ENCODE measurements at places on chromosomes 7 and 10. TPM values are rescaled to one million over a fixed set of nuclear protein-coding genes. Genes with fewer than 3 reads are reported as not detected.

Gene REEP3
- 9.2 TPM for polyA plus RNA-seq

Gene ATRNL1
- 0.13 TPM for polyA plus RNA-seq

Gene VWDE
- polyA plus RNA-seq: 0.05 TPM

Gene PILRA
- 0.56 TPM for polyA plus RNA-seq

DNA sequence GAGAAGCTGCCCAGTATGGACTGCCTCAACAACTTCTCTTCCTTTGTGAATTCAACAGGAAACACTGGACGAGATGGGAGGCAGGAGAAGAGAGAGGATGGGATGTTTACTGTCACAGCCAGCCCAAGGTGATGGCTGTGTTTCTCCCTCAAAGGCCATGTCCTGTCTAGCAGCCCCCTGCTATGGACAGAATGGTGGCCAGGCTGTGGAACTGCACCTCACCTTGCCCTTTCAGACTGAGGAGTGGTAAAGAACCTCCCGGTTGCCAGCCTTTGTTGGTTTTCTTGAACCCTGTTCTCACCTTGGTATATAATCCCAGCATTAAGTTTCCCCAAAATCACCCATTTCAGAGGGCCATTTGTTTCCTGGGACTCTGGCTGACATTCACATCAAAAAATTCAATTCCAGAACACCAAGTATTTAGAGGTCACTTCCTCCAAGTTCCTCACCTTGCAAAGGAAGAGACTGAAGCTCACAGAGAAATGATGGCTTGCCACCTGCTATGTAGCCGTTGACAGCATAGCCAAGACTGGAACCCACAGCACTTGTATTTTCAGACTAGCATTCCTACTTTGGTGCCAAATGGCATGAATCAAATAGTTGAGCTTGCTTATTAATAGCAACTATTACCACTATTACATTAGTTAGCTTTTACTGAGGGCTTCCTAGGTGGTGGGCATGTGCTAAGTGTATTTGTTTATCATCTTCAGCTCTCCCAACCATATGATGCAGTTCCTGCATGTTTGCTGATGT, 224.0 kb upstream of the GRB10 start:
- no peaks in the 10 kb centered on the region for H3K36me3 ChIP-seq
- H3K4me1 ChIP-seq: no peaks in the 10 kb centered on the region
- H3K27ac ChIP-seq: no peak overlapping the region
- peaks cover 10% of the 10 kb centered on the region for H3K27me3 ChIP-seq
- no peak for DNase-seq
- no peak overlapping the region for H3K4me3 ChIP-seq

DNA sequence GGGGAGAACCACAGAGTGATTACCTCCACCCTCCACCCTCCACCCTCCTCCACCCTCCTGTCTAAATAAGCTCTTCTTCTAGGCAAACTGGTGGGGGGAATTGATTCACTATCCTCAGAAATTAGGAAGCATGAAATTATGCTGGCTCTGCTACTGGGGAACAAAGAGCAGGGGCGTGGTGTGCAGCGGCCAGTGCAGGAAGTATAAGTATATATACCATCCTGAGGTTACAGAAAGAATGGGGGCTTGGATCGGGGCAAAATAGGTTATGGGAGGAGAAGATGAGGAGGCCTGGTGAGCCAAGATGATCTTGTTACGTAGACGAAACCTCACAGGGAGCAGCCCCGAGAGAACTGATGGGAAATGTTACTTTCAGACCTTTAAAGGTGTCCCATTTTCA, 49.1 kb downstream of the SYPL1 start:
- no peaks in the 10 kb centered on the region for H3K27me3 ChIP-seq
- no peaks in the 10 kb centered on the region for H3K36me3 ChIP-seq
- H3K4me1 ChIP-seq: peaks cover 7% of the 10 kb centered on the region
- no peak overlapping the region for H3K27ac ChIP-seq
- H3K4me3 ChIP-seq: no peak overlapping the region

- no peak for DNase-seq
- H3K27ac ChIP-seq: no peak overlapping the region
- peaks cover 22% of the 10 kb centered on the region for H3K36me3 ChIP-seq
- H3K4me3 ChIP-seq: no peak overlapping the region
Measured at GRCh38 chr10:12225444-12225843, 29.5 kb downstream of the CDC123 start.

DNA sequence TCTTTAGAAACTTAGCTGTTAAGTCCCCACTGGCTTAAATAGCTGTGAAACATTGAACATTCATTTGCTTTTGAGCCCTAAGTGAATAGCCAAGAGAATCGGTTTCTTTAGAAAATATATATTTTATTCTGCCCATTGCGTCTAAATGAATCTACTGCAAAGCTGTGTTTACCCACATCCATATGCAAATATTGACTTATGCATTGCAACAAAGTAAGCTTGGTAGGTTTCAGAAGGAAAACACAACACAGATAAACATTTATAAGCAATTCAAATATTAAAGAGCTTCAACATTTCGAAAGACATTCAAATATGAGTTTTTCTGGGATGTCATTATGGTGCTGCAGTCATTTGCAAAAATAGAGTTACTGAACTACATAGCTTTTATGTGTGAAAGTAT, 257.3 kb downstream of the SH2D4B start:
- H3K36me3 ChIP-seq: no peaks in the 10 kb centered on the region
- H3K27ac ChIP-seq: no peak overlapping the region
- H3K4me1 ChIP-seq: no peaks in the 10 kb centered on the region
- no peak for DNase-seq
